SIG-M5 (cell line): ENCODE measurements at places on chromosomes 3 and 15.
A peak's percentile ranks its signal among the peaks of the same experiment; 100 is the strongest.

GRCh38 chr15:85618956-85619491, 175.7 kb downstream of the KLHL25 start:
- no peak for DNase-seq

GRCh38 chr3:75129101-75129500, 514.6 kb upstream of the CNTN3 start:
- DNase-seq, result no peak

DNA sequence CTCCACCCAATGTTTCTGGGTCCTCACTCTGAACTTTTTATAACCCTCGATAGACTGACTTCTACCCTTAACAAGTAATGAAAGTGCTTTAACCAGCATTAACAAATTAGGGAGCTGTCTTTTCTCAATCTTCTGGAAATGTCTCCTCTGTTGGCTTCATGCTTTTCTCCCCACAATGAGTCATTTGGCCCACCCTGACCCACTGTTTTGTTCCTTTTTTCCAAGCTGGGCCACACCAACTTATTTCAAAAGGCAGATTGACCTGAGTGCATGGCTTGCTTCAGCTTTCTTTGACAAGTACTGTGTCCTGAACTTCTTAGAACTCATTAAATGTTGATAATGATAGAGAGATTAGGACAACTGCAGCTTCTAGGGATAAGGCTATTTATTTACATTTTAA, 199.6 kb upstream of the SEMA6D start:
- DNase-seq, result no peak

GRCh38 chr3:50375258-50375931, 16.1 kb upstream of the TMEM115 start:
- no peak for DNase-seq

DNA sequence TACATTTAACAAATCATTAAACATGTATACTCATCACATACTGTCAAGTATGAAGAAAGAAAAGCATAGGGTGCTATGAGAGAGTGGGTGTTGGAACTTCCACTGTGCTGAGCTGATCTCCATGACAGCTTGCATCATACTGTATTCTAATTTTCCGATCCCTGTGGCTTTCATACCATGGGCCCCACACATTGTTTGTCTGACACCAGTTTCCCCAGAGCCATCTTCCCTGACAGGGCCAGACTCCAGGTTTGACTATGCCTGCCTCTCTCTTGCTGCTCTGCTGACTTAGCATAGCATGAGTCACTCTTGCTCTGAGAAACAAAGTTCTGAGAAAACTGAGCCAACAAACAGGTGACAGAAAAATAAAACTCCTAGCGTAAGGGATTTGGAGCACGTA, 37.0 kb upstream of the CASR start:
- no peak for DNase-seq

DNA sequence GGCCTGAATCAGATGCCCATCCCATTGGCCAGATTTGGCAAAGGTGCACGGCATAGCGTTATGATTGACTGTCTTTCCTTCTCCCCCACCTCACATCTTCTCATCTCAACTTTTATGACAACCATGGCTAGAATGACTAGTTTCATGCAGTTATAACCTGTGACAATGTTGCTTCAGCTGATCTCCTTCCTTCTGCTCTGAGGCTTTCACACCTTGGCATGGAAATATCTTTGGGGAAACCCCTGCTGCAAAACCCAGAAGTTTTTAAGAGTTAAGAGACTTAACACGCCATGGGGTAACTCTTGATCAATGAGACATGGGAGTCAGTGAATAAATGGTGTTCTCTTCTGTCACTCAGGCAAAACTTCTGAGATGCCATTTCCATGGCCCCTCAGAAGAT, 290.7 kb upstream of the MDFIC2 start:
- no peak for DNase-seq

DNA sequence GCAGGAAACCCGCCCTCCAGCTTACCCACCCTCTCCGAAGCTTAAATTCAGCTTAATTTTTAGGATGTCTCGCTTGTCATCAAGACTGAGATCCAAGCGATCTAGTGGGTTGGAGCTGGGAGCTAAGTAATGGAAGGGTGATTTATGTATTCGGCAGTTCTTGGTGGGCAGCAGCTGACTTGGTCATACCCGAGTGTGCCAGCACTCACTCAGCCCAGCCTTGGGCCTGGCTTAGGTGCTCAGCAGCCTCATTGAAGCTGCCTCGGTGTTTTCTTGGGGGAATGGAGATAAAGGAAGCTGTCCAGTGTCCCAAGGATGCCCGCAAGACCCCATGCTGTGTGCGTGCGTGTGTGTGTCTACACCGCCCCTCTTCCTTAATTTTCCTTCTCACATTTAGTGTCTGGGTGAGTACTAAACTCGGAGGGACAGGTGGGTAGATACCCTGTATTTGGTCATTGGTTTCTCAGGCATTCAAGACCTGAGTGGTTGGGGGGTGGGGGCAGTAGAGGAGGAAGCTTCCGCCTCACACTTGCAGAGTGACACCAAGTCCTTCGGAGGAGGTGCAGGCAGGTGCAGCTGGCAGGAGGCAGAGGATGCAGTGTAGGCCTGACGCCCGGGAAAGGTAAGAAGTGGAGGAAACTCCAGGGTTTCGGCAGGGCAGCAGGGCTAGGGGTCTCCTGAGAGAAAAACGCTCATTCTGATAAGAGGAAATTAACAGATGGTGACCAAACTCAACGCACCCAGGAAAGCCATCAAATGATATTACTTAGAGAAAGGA, 92.8 kb downstream of the PCSK6 start:
- no peak for DNase-seq

GRCh38 chr3:81645248-81645647, 116.2 kb downstream of the GBE1 start:
- no peak for DNase-seq

DNA sequence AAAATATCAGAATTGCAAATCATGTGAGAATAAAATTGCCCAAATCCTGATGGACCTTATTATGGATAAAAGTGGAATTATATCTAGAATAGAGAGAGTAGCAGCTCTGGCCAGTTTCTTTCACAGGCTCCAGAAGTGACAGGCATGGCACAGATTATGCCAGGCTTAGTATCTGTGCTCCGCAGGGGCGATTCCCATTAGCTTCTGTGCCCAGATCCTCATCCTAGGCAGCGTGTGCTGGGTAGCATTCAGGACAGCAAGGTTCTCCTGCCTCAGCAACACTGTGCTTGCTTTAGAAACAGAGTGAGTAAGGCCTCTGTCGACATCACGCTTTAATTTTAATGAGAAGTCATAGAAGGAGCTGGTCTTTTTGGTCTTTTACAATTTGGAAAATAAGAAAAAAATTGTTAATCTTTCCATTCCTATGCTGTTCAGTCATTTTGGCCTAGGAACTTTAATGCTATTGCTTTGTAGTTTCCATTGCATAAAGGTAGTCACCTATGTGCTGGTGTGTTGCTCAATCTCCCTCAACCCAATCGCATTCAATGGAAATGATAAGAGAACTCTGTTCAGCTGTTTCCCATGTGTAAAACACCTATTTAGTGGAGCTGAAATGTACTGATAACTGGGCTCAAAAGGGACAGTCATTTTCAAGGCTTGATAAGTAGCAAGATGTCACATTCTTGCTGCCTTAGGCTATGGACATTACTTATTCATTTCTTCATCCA, 770.1 kb downstream of the AGBL1 start:
- no peak for DNase-seq

- no peak for DNase-seq
Observed at GRCh38 chr3:114133947-114134346, 44.9 kb downstream of the DRD3 start.

DNA sequence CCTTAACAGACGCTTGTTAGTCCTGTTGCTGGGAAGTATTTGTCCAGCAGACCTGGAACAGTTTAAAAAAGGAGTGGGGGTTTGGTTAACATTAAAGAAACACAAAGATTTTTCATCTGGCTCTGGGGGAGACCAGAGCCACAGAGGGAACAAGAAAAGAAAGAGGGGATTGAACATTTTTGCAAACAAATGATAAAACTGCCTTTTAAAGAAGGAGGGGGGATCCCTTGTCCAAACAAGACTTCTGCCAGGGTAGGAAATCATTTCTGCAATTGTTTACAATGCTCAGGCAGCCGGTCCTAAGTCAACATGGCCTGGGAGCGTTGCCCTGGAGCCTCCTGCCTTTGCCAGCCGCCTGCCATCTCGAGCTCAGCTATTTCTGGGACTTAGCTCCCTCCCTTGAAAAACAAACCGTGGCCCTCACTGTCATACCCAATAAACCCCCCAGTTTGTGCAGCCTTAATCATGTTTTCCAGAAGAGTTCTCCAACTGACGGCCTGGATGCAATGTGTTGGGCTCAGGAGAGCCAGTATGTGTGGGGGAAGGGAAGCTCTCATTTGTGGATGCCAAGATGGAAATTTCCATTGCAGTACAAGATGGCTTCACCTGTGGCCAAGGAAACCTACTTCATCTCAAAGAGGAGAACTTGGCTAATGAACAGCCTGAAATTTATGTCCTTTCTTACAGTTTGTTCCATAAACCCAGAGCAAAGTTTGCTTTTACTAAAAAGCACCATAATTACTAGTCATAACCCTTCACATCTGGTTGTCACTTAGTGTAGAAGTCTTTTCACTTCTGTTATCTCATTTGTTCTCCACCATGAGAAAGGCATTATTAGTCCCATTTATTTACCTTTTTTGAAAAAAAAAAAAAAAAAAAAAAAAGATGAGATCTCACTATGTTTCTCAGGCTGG, 75.9 kb upstream of the RNU6-1 start:
- DNase-seq, result no peak

GRCh38 chr3:27312044-27312668, 57.0 kb downstream of the NEK10 start:
- no peak for DNase-seq

DNA sequence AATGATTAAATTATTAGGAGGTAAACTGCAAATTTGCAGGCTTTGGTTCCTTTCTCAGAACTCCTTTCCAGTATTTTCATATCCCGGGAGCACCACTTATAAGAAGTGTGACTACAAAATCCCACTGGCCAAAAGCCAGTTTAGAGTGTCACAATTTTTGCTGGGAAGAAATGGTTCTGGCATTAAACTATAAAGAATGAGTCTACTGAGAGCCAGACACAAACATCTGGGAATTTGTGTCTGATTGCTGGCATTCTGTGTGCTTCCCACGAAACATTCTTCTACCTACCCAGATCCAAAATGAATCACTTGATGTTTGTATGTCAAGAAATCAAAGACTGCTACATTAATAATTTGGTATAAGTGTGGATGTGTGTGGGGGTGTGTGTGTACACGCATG, 82.8 kb downstream of the DUT start:
- no peak for DNase-seq

DNA sequence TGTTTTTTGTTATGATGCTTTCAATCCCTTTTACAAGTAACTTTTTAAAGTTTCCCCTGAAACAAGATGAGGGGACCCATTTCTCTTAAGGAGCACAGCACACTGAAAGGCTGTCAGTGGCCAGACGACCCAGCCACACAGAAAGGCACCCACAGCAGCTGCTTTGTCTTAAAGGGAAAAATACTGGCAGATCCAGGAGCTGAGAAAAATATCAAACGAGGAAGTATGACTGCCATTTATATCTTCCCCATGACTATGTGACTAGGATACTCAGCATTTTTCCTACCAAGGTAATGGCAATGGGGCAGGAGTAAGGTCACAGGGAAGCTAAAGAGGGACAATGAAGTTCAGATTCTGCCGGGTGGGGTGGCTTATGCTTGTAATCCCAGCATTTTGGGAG, 15.9 kb downstream of the ABCC5 start:
- DNase-seq, result no peak

DNA sequence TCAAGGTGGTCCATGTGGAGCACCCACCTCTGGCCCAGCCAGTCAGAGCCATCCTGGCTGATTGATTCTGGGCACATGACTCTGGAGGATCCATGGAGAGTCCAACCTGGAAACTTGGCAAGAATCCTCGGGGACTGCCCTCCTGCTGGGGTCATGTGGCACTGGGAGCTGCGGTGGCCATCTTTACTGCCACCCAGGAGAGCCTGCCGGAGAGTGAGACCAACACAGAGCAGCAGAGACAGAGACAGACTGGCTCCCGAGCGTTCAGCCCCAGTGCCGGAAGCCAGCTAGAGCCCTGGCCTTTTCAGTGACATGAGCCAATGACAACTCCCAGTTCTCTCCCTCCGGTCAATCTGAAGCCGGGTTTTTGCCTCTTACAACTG, 11.5 kb upstream of the GATA2 start:
- no peak for DNase-seq

DNA sequence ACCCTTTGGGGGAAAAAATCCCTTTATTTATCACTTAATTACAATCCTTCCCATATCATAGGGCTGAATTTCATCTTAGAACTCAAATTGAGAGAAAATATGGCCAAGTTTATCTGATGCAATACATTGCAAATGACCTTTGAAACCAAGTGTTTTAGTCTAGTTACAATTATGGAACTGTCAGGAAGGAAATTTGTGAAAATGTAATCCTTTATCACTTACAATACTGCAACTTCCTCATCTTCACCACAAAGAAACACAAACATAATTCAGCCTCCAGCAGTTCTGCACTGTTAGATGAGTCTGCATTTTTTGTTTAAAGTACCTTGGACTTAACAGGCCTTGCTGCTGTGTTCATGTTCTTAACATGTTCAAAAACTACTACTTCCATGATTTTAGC, 4.6 kb downstream of the CCPG1 start:
- peak; percentile 75 for DNase-seq

- no peak for DNase-seq
Observed at GRCh38 chr3:187498211-187498724, 130.1 kb downstream of the RTP4 start.

GRCh38 chr15:52234596-52235541, 43.7 kb upstream of the GNB5 start:
- no peak for DNase-seq

GRCh38 chr3:72155391-72156064, 370.6 kb upstream of the PROK2 start:
- no peak for DNase-seq

GRCh38 chr15:72110355-72110754, 7.6 kb downstream of the MYO9A start:
- no peak for DNase-seq

- no peak for DNase-seq
Observed at GRCh38 chr3:100899440-100900091, 93.7 kb downstream of the ABI3BP start.

DNA sequence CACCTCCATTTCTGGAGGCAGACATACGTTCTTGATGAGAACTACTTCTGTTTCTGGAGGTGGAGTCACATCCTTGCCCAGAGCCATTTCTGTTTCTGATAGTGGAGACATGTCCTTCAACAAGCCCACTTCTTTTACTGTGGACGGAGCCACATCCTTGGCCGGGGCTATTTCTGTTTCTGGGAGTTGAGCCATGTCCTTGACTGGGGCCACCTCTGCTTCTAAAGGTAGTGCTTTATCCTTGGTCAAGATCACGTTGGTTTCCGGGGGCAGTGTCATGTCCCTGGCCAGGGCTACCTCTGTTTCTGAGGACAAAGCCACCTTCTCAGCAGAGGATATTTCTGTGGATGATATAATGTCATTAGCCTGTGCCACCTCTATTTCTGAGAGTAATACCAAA, 100.0 kb downstream of the MAP4 start:
- no peak for DNase-seq

DNA sequence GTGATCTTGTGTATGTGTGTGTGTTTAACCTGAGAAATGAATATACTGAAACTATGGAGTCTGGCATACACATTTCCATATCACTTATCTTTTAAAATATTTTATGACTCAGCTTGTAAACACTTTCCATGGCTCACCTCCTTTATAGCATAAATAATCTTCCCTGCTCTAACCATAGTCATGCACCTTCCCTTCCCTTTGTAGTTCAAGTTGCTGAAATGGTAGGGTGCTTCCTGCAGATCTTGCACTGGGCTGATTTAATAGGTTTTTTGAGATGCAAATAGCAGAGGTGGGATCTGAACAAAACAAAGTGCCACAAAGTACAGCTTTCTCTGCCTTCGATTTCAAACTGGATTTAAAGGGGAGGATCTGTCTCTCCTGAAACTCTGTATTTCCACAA, 712.7 kb upstream of the LMCD1 start:
- DNase-seq, result no peak

- no peak for DNase-seq
Observed at GRCh38 chr15:51162865-51163762, 68.4 kb upstream of the TNFAIP8L3 start.
